Suprapubic skin (tissue), 4 donors: ENCODE measurements at places on chromosomes 6 and 20. TPM values are rescaled to one million over a fixed set of nuclear protein-coding genes. Genes with fewer than 3 reads are reported as not detected.
A peak's percentile ranks its signal among the peaks of the same experiment; 100 is the strongest.

PKIB gene
- 9.0 TPM for total RNA-seq

- no peak for DNase-seq
These were observed 31.6 kb upstream of the HLA-G start for GRCh38 chr6:29796026-29796425.

DNA sequence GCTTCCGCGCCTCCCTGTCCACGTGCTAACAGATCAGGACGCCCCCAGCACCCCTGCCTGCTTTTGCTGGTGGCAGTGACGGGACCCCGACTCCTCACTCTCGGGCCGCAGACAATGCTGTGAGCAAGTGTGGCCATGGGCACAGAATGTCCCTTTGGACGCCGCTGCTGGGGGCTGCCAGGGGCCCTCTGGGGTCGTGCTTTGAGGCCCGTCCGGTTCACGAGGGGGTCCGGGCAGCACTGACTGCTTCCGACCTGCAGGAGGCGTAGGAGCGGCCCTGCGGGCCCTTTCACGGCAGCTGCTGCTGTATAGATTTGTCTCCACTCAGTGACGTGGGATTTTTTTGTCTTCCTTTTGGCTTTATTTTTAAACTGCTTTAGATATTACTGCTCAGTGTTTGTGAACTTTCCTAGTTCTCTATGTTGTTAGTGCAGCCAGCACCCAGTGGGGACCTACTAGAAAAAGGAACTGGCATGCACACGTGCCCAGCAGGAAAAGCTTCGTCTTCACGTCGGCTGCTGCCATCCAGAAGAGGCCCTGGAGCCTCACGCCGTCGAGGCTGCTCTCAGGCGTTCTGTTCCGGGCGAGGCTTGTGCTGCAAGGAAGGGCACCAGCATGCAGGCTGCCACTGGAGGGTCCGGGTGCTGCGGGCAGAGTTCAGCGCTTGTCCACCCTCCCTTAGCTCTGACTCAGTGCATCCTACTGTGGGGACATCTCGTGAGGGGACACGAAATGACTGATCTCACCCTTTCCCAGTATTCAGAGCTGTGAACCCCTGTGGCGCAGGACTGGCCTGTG is 21.7 kb downstream of the UCKL1 start:
- DNase-seq = no peak

TRIM10 gene
- total RNA-seq = 0.83 TPM

NNAT gene
- total RNA-seq = 7.8 TPM

SRSF6 gene
- 79.8 TPM for total RNA-seq

DNA sequence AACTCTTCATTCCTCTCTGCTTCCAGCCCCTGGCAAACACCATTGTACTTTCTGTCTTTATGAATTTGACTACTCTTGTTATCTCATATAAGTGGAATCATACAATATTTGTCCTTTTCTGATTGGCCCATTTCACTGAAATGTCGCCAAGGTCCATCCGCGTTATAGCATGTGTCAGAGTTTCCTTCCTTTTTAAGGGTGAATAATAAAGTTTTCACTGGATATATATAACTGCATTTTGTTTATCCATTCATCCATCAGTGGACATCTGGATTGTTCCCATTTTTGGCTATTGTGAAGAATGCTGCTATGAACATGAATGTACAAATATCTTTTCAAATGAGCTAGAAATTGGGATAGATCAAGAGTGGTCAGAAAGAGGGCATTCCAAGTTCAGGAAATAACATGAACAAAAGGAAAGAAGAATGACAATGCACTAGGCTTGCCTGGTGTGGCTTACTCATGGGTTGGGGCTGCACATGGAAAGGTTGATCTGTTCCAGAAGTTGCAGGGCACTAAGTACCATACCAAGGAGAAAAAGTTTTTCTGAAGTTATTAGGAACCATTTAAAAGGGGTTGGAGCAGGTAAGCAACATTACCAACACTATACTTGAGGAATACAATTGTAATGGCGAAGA is 10.0 kb upstream of the L3MBTL3 start:
- DNase-seq = no peak

DNA sequence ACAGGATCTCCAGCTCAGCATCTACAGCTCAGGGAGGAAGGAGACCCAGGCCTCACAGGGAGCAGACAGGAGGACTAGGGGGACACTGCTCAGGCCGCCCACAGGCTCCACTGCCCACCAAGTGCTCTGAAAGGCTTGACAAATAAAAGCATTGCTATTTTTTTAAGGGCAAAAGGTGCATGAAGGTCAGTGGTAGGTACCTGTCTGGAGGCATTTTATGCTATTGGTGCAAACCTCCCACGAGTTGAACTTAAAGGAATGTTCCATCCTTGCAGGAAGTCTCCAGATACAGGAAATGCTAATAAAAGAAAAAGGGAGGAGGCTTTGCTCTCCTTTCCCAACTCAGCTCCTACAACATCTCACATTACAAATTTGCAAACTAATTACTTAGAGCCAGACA is 228.1 kb downstream of the FOXC1 start:
- DNase-seq = no peak

GRCh38 chr6:126804332-126805064 is 314.0 kb upstream of the RSPO3 start:
- DNase-seq = no peak

DNA sequence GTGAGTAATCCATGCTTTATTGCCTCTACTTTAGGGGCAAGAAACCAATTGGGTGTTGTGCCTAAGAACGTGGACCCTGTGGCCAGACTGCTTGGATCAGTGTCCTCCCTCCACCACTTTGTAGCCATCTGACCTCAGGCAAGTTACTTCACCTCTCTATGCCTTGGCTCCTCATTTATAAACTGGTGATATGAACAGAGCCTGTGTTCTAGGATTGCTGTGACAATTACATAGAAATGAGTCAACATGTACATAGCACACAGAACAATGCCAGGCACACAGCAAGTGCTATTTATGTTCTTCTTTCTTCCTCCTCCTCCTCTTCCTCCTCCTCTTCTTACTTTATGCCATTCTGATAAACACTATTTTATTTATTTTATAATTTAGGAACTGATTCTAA is 339.4 kb downstream of the CD83 start:
- DNase-seq = no peak

FAM217A gene
- not detected for total RNA-seq

- no peak for DNase-seq
These were observed 196.4 kb upstream of the CCN2 start for GRCh38 chr6:132147530-132148011.

SGK2 gene
- 11.0 TPM for total RNA-seq

DNA sequence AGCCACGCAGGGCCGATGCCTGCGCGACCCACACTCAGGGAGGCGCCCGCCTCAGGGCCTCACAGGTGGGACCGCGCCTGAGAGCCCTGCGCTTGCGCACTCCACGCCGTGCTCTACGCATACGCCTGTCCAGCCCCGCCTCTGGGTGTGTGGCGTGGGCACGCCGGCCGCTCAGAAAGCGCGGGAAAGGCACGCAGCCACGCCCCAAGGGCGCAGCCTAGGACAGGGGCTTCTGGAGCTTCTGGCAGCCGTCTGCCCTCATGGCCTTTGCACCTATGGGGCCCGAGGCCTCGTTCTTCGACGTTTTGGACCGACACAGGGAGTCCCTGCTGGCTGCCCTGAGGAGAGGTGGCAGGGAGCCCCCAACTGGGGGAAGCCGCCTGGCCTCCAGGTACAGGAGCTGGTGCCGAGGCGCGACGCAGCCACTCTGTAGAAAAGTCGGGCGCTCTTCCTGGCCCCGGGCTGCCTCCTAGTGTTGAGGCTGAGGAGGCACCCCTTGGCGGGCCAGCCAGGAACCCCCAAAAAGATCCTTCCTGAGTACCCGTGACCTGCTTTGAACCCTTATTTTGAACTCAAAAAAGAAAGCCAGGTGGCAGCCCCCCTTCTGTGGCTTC is at the start of gene SPO11:
Gene SPO11 (plus strand): TSS at position 196 of the 614 bp plus-strand sequence. CDS start 65 bp downstream, at position 261.
- no peak for DNase-seq

DNA sequence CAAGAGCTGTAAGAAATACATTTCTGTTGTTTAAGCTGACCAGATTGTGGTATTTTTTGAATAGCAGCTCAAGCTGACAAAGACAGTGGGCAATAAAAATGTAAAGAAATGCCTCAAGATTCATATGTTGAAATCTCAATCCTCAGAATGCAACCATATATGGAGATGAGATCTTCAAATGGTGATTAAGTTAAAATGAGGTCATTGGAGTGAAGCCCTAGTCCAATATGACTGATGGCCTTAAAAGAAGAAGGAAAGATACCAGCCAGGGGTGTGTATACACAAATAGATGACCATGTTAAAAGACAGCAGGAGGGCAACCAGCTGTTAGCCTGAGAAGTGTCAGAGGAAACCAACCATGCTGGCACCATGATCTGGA is 7.1 kb upstream of the DDO start:
- no peak for DNase-seq

CEP85L gene
- total RNA-seq = 5.7 TPM

GRCh38 chr6:167973148-167973885 is 24.2 kb upstream of the KIF25 start:
- no peak for DNase-seq

GRCh38 chr6:16635810-16636602 is 125.3 kb downstream of the ATXN1 start:
- DNase-seq = no peak

PLG gene
- total RNA-seq = 5.1 TPM

DNA sequence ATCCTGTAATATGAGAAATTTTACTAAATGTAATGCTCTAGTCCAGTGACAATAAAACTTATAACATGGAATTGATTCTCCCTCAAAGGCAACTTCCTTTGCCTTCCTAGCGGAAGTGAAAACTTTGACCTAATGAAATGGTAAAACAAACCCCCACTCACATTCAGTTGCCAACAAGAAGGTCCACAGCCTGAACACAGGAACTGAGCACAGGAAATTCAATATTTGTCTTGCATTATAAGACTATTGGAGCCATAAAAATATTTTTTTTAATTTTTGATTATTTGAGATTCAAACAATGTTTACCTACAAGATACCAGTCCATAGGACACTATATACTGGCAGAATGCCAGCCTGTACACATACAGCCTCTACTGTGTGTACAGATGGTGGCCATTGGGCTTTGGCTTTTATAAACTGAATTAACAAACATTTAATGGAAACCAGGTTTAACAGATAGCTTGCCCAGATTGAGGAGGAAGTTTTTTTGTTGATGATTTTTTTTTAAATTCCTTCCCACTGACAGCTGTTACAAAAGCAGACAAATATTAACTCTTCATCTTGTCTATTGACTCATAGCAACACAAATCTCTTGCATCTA is 481.5 kb upstream of the JAG1 start:
- no peak for DNase-seq

- DNase-seq = no peak
These were observed 16.2 kb downstream of the TMEM30A start for GRCh38 chr6:75268121-75268987.

GRCh38 chr20:56826306-56826704 is 197.2 kb downstream of the TFAP2C start:
- DNase-seq = no peak

- no peak for DNase-seq
These were observed 48.2 kb upstream of the LRRC1 start for GRCh38 chr6:53746442-53747103.

PRICKLE4 gene
- 3.6 TPM for total RNA-seq

DNA sequence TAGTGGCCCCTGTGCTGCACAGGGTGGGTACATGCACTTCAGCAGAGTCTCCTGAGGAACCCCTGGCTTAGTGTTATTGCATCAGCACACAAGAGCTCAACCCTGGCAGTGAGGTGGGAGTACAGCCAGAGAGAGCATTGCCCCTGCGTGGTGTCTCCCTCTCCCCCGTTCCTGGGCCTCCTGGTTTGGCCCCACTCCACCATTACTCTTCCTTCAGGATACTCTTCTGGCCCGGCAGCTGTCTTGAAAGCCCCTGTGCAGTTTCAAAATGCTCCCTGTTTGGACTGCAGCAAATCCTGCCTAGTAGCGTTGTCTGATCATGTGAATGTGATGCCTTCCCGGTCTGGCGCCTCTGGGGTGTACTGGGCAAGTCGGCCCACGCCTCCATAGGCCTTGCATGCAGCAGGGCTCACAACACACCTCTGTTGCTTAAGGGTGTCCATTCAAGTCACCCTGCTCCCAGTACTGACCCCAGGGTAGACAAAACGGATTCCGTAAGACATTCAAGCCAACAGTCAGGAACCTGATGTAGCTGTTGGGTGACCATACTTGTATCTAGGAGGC is 32.1 kb downstream of the TXNDC5 start:
- no peak for DNase-seq

DNA sequence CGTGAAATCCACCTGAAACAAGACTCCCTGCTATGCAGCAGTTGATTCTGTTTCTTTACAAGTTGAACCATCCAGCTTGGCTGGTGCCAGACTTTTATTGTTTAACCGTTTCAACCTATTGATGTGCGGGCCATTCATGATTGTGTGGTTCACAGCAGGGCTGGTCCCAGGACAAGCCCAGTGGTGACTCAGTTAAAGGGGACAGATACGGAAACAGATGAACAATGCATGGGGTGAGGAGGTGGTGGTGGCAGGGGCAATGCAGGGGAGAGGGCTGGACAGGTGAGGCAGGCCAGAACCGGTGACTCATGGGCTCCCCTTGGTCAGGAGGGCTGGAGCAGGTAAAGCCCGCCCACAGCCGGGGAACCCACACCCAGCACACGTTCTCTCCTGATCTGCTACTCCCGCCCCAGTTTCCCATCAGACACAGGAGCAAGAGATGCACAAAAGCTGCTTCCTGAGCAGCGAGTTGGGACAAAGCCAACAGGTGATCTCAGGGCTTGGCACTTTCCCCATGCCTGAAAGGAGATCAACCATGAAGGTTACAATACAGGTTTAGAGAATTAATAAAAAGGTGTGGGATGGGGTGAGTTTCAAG is 232.2 kb downstream of the LY86 start:
- DNase-seq = peak; percentile 71

GSTA3 gene
- 12.4 TPM for total RNA-seq

DNA sequence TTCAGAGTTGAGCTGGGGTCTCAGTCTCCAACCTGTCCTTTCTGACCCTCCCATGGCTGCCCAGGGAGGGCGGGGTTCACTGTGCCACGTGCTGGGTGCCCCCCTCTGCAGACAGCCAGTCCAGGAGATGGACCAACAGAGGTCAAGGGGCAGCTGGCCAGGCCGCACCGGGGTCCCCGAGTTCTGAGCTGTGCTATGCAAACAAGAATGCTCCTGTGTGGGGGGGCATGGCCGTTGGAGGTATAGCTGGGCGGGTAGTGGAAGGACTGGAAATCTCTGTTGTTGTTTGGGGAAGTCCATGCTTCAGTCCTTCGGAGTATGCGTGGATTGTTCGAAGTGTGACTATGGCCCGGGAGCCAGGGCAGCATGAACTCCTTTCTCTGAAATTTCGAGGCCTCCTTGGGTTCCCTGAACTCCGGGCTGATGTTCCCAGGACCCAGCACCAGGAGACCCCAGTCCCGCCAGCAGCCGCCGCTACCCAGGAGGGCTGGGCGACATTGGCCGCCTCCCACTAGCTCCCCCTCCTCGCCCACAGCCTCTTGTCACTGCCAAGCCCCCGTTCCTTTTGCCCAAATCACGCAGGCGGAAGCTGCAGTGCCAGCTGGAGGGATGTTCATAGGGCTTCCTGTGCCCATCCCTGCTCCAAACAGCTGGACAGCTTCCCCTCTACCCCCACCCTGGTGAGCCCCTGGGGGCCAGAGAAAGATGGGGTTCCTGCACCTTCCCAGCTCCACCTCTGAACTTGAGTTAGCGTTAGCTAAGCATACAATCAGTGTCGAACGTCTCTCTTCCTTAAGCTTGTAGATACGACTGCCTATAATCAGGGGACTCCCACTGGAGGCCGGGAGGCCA is 126.6 kb downstream of the TAF4 start:
- DNase-seq = peak; percentile 78

- DNase-seq = no peak
These were observed 38.3 kb downstream of the MAPK14 start for GRCh38 chr6:36065916-36066315.
